ENCODE measurements at places on chromosomes 12 and 14.

DNA sequence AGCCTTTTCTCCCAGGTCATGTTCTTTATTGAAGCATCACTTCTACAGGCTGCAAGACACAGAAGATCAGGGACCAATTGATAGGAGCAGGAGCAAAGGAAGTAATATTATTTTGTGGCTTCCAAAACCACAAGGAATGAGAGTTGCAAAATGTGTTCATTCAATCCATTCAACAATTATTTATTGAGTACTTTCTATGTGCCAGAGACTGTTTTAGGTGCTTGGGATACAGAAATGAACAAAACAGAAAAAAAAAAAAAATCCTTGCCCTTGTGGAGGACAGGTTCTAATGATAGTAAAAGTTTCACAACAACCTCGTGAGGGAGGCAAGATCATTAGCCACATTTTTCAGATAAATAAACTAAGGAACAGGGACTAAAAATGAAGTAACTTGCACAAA, 20.1 kb upstream of the DACT1 start:
- DNase-seq = no peak

GRCh38 chr12:130124605-130125244, 37.5 kb upstream of the FZD10 start:
- DNase-seq = no peak

DNA sequence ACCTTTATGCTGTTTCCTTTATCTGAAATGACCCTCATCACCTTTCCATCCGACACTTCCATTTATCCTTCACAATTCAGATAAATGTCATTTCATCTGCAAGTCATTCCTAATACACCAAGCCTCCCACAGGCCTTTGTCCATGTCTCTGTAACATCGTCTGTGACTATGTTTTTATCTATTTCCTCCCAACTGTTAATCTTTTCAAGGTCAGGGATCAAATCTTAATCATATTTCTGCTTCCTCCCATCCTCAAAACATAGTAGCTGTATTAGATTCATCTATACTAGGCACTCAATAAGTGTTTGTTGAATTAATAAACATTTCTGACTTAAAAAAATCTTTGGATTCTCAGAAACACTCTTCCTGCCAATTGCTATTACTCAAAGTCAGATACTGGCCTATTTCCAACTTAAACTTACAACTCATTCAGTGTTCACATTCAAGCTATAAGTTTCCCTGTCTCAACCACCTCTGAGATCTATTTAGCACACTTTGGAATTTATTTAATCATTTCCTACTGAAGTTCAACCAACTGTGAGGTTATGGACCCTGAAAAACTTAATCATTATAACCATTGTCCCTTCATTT, 100.2 kb upstream of the ALX1 start:
- no peak for DNase-seq

DNA sequence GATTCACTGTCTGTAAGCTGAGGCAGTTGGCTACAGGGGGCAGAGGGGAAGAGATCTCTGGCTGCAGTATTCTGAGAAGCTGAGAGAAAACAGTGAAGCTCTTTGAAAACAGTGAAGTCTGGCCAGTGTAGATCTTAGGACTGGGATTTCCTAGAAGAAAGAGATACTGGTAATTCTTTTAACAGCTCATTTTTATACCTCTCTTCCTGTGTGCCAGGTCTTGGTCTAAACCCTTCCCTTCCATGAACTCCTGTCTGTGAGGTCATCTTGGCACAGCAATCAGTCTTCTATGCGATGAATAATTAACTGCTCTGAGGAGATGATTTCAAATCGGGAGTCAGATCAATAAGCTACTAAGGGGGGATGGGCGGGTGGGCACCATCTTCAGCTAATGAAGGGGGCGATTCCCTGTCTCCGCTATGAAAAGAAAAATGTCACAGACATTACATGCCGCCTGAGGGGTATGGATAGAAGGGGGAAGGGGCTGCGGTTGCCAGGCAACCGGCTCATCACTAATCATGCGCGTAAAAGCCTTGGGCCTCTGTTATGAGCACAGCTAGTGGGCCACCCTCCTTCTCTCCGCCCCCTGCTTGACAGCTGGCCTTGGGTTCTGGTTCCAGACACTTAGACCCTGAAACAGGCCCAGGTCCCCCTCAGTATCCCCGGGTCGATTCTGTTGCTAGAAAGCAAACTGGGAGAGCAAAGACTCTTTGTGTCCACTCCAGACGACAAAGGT, 75.3 kb upstream of the CEP83 start:
- peak; percentile 36 for DNase-seq

DNA sequence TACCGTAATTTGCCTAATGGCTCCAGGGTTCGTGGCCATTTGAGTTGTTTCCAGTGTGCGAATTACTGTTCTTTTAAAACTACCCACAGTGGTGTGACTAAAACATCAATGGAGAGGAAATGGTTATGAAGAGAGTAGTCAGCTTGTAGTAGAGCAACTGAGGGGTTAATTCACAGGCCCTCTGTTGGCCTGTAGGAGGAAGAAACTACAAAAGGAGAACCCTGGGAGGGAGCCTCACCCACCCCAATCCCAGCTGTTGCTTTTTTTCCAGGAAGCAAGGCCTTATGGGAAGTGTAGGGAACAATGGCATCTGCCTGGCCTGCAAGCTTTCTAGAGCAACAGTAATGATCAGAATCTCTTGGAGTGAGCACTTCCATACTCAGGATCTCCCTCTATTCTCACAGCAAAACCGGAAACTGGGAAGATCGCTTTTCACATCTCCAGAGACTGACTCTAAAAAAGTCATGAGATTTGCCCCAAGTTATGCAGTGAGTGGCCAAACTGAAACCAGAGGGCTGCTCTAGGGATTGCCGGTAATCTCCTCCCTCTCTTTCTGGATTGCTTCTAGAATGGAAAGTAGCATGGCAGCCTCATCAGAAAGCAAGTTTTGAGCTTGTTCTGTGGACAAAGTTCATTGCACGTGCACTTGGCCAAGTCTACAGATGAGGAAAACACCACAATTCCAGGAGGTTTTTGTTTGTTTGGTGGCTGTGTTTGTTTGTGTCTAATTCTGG, 125.3 kb upstream of the PWP1 start:
- no peak for DNase-seq

DNA sequence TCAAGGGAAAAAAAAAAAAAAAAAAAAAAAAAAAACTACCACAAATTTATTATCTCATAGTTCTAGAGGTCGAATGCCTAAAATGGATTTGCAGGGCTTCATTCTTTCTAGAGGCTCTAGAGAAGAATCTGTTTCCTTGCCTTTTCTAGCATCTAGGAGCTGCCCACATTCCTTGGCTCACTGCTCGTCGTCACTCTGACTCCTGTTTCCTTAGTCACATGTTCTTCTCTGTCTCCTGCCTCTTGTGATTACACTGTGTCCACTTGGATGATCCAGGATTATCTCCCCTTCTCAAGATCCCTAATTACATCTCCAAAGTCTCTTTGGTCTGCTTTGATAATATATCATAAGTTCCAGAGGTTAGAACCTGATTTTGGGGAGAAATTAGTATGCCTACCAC, 88.7 kb downstream of the HECTD1 start:
- no peak for DNase-seq

DNA sequence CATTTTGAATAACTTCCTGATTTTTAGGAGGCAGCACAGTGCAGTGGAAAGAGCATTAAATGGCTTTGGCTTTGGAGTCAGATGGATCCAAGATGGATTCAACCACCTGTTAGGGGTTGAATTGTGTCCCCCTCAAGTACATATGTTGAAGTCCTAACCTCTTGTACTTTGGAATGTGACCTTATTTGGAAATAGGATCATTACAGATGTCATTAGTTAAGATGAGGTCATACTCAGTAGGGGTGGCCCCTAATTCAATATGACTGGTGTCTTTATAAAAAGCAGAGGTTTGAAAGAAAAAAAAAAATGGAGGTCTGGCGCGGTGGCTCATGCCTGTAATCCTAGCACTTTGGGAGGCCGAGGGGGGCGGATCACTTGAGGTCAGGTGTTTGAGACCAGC, 18.8 kb downstream of the ATP5MC2 start:
- DNase-seq = no peak

DNA sequence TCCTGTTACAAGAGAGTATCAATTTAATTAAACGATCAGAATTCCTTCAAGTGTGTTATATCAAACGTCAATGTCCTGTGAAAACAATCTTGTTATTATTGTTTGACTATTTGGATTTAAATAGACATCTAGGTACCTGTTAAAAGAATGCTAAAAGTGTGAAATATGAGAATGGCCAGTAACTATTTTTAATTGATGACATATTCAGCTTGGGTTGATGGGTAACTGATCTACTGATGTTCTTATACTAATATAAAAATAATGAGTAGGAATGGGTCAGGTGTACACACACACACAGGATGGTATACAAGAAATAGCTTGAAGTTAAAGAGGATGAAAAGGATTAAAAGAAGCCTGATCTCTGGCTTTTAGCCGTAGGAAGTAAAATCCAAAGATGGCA, 146.0 kb downstream of the SLC38A4 start:
- DNase-seq = no peak

GRCh38 chr14:75941030-75941429, 40.8 kb downstream of the TGFB3 start:
- DNase-seq = no peak

GRCh38 chr14:75979071-75979571, 2.7 kb downstream of the TGFB3 start:
- no peak for DNase-seq
